Astrocyte (in vitro differentiated cells and primary cell): ENCODE measurements at places on chromosomes 7 and 10.
A peak's percentile ranks its signal among the peaks of the same experiment; 100 is the strongest.

- DNase-seq, result no peak
Measured at GRCh38 chr7:89770161-89770560, 384.1 kb upstream of the STEAP1 start.

DNA sequence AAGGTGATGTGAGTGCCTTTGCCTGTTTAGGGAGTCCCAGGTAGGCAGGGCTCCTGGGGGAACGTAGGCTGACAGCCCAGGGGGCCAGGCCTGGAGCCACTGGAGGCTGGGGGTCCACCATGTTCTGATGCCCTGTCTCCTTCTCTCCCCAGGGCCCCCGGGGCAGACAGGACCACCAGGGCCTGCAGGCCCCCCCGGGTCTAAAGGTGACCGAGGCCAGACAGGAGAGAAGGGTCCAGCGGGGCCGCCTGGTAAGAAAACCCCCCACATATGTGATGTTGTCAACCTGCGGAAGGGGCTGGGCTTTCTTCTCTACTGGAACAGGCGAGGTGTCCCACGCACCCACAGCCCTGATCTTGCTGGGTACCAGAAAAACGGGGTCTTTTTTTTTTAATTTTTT, 85.2 kb downstream of the MYL10 start:
- no peak for DNase-seq

GRCh38 chr7:69335331-69335730, 262.9 kb upstream of the AUTS2 start:
- DNase-seq, result no peak

DNA sequence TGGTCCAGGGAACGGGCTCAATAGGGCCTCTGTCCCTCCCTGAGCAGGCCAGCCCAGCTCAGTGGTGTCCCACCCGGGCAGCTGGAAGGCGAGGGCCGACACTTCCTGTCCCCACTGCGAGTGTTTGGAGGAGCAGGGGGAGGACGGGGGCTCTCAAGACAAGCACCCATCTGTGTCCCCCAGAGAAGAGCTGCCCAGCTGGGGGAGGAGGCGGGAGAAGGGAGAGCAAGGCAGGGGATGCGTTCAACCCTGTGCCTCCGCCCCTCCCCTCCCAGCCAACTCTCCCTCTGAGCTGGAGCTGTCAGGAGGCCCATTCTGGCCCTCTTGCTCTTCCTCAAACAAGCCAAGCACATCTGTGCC, 35.7 kb downstream of the ZCCHC24 start:
- no peak for DNase-seq

GRCh38 chr7:105838627-105839231, 37.7 kb downstream of the ATXN7L1 start:
- DNase-seq, result peak; percentile 81

DNA sequence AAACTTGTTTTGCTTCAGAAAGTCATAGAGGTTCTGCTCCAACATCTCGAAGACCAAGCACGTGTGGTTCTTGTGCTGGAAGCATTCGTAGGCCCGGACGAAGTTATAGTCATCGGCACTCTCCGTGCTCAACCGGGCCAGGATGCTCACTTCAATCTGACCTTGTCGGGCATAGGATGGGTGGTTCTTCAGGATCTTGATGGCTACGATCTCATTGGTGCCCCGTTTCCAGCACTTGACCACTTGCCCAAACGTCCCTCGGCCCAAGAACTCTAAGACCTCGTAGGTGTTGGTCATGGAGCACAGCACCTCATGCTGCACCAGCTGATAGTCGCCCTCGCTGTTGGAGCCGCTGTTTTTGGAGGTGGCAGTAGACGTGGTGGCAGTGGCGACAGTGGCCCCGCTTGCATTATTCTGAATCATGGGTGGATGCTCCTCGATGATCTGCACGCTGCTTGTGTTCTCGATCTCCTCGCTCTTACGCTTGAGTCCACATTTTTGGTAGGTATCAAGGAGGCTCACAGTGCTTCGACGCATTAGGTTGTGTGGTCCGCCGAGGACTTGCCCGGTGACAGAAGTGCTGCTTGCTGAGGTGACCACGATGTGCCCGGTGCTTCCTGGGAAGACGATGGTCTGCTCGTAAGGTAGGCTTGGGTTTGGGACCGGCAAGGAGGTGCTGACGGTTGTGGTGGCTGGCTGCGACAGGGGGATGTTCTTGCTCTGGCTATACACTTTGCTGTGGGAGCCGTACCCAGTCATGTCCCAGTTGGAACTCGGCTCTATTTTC, 61.4 kb downstream of the HIPK2 start:
- no peak for DNase-seq

GRCh38 chr10:22623633-22624253, 90.6 kb downstream of the PIP4K2A start:
- no peak for DNase-seq

- DNase-seq, result no peak
Measured at GRCh38 chr10:33743429-33743857, 409.0 kb upstream of the NRP1 start.

DNA sequence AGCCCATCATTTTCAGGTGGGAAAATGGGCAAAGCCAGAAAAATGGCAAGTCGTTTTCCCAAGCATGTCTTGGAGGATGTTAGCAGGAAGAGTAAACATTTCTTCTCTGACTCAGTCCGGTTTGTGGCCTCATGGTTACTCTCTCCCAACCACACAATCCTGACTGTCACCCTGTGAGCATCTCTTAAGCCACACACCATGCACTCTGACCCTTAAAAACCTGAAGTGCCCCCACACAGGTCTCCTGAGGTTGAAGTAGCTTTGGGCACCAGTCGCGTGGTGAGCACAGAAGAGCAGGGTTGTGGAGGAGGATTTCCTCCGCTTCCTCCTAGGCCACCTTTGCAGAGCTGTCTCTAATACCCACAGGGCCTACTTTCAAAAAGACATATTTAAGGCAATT, 387.3 kb upstream of the NPVF start:
- DNase-seq, result no peak

DNA sequence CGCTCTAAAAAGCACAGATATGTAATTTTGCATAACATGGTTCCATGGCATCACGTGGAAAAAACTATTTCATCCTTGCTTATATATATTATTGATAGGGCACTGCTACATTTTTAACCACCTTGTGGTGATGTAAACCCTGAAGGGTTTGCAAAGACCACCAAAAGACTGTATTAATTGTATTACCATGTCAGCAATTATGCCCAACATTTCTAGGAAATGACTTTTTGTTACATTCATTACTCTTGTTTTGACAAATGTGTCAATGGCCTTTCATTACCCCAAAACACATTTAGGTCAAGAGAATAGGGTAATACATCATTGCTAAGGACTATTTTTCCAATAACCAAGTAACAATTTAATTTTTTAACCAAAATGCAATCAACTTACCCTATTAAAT, 142.2 kb downstream of the NRCAM start:
- DNase-seq, result no peak

DNA sequence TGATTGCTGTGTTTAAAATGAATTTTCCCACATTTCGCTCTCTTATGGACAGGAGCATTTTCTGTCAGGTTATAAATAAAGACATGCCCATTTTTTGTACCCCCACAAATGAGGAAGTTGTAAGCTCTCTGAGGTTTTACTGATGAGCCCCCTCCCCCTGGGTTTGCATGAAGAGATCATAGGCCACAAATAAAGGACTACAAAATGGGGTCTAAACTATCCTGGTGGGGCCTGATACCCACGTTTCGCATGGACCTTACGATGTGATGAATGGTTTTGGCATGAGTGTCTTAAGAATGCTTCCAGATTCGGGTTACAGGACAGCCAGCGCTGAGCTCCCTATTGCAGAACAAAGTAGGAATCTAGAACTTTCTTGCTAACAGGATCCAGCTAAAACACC, 5.8 kb downstream of the IKZF1 start:
- no peak for DNase-seq

DNA sequence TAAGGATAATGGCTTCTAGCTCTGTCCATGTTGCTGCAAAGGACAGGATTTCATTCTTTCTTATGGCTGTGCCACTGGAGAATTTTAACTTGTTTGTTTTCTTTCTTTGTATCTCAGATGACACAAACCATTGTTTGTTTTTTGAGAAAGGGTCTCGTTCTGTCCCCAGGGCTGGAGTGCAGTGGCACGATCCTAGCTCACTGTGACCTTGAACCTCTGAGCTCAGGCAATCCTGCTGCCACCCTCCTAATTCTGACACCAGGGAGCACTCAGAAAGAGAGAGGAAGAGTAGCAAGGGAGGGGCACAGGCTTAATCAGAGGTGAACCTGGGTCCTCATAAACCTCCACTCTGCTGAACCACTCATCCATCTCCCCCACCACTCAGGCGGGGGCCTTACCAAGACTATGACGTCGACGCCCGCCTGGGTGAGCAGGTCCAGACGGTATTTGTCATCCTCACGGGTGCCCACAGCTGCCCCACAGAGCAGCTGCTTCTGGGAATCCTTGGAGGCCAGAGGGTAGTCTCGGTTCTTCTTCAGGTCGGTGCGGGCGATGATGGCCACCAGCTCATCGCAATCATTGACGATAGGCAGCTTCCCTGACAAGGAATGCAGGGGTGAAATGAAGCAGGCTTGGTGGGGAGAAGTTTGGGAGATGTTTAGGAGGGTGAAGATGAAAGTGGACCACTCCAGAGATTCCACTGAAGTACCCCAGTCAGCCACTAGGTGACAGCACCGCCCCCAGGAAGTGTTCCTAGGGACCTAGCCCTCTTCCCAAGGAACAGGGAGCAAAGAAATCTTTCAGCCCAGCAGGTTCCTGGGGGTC, 11.6 kb downstream of the IMPDH1 start:
- no peak for DNase-seq

DNA sequence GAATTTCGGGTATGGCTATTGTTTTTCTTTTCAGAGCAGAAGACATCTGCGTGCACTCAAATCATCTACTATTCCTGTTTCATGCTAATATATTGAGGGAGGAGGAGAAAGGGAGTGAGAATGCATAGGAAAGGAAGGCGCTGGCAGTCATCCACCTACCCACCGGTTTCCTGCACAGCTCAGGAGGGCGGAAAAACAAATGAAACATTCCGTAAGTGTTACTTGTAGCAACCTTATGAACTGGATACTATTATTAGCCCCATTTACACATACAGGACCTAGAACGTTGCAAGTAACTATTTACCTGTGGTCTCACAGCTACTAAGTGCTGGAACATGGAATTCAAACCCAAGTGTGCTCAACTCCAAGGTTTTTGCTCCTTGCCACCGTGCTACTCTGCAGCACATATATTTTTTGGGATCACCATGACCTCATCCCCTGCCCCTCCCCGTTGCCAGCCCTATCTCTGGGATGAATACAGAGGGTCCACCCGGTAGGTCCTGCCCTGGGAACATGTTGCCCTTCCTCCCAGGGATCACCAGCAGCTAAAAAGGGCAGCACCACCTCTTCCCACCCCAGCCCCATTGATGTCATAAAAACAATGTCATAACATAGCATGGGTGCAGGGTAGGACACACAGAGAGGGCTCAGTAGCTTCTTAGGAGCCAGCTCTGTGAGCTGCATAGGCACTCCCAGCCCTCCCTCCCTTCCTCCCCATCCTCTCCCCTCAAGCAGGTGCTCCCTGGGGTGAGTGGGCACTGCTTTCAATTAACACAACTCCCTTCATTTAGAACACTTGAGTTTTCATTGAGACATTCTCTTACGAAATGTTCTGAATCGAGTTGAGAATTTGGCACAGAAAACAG, 16.9 kb downstream of the GFRA1 start:
- peak; percentile 82 for DNase-seq
